NCI-H1436 treated with DMSO at 0.1 percent for 48 hours (cell line): ENCODE measurements at places on chromosomes 2 and 18.

DNA sequence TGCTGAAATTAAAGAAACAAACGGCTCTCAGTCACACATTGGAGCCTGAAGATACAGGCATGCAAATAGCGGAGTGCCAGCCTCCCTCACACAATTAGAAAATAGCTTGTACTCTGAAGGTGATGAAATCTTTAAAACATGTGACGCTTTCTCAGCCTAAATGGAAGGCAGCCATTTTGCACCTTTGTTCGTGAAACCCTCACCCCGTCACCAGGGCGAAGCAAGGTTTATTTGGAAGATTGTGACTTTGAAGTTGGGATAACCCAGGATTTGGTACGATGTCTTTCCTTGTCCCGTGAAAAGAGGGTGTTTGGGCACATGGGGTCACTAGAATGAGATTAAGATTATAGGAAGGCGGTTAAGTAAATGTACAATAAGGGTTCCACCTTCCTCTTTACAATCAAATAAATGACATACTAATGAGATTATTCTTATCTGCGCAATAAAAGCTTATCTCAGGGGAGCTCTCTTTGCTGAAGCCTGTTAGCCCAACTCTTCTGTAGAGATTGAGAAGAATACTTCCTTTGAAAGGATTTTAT, 4.2 kb downstream of the SH3BP4 start:
- no peak for DNase-seq

GRCh38 chr2:64606479-64607363, 47.0 kb downstream of the SERTAD2 start:
- no peak for DNase-seq

DNA sequence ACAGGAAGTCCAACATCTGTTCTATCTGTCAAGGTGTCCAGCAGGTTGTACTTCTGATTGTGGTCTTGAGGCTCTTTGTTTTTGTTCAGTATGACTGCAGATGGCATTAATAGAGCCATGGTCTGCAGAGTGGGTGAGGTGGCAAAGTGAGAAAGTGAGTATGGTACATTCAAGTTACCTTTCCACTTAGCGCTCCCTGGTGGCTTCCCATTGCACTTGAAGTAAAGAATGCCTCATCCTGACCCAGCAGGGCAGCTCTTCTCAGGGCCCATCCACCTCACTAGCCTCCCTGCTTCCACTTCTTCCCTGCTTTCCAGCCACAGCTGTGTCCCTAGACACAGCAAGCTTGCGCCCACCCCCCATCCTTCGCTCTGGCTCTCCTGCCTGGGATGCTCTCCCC, 148.0 kb upstream of the ALPP start:
- no peak for DNase-seq

- DNase-seq: no peak
Measured at GRCh38 chr2:112866128-112866835, 29.7 kb upstream of the IL1B start.

DNA sequence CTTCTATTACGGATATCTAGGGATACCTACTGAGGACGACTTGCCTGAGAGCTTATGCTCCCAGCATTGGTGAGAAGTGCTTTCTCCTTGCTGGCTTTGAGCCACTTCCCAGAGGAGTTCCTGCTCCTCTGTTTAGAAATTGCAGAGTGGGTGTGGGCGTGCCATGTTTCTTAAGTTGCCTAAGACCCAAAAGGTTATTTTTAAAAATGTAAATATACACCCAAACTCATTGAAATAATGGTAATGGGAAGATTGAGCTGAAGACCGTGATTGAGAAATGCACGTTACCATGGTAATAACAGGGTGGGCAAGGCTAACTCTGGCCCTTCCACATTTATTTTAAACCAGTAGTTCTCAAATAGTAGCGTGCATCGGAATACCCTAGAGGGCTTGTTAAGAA, 17.2 kb upstream of the TMEM200C start:
- no peak for DNase-seq

DNA sequence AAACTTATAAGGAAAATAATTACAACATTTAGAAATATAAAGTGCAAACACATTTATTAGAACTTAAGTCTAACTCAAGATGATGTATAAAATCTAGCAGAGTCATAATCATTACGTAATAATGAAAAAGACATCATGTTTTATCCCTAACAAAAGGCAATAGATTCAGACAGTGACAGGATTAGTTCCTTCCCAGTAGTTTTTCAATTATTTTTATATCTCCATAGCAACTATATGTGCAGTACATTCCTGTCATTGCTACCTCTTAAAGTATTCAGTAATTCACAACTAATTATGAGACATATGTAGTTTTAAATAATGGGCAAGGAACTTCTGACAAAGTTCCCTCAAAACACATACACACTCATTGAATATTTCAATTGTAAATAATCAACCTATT, 687.9 kb downstream of the CCDC85A start:
- no peak for DNase-seq

GRCh38 chr2:44940732-44941464, 604 bp upstream of the SIX3 start:
- no peak for DNase-seq

DNA sequence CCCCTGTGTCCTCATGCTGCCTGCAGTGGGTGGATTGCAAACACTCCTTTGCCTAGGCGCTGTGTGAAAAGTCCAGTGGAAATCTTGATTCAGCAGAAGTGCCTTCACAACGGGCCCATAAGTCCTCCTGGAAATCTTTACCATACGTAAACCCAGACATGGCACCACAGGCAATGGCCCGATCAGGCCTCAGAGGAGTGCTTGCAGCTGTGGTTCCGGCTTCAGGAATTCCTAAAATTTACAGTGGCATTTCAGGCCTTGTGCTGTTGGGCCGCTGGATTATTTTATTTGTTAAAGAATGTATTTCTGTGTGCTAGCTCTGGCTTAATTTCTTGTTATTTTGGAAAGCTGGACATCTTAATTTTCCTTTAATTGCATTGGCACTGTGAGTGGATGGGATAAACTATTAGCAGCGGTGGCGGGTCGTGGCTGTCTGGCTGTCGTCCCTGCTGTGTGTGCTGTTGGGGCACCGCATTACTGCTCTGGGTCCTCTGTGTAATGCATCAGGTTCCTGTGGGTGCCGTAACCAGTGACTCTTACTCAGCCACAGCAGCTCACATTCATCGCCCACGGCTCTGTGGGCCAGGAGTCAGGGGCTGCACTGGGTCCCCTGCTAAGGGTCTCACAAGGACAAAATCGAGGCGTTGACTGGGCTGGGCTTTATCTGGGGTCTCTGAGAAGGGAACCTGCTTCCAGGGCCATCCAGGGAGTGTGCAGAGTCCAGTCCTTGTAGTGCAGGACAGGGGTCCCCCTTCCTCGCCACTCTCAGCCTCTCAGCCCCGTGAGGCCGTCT, 73.1 kb downstream of the RTP5 start:
- no peak for DNase-seq

- DNase-seq: no peak
Measured at GRCh38 chr2:18209934-18210639, 331.6 kb downstream of the KCNS3 start.

- no peak for DNase-seq
Measured at GRCh38 chr2:215498431-215498830, 62.6 kb upstream of the FN1 start.

GRCh38 chr18:8932866-8933265, 169.6 kb upstream of the NDUFV2 start:
- DNase-seq: no peak

- no peak for DNase-seq
Measured at GRCh38 chr2:101830555-101830954, 133.0 kb downstream of the MAP4K4 start.
